Activated CD4-positive, alpha-beta T cell treated with anti-CD3 and anti-CD28 coated beads, Interleukin-2, Interleukin-6, amounts not matched to agents 100 ng/mL and 50 ng/mL, durations not matched to agents 16 hours and 8 hours (primary cell): ENCODE measurements at places on chromosomes 16 and 17.
A peak's percentile ranks its signal among the peaks of the same experiment; 100 is the strongest.

DNA sequence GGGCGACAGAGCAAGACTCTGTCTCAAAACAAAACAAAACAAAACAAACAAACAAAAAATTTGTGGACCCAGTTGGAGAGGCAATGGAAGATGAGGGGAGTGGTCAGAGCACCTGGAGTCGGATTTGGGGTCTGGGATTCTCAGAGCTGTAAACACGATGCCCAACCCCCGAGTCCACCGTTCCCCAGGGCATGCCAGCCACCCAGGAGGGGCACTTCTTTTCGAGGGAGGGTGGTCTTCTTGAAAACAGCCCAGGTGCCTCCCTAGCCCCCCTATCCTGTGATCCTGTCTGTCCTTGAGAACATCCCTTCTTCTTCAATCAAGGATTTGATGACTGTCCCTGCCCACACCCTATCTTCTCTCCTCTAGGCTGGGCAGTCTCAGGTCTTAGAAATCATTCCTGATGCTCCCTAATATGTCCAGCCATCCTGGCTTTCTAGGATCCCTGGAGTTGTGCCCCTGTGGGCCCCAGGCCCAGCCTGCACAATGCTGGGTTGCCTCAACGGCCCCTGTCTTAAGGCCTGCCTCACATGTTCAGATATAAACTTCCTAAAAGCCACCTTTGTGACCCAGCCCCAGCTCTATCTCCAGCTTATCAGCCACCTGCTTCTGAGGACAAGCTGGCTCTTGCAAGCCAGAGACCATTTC lies 3.1 kb upstream of the SLC13A2 start:
- DNase-seq: no peak

DNA sequence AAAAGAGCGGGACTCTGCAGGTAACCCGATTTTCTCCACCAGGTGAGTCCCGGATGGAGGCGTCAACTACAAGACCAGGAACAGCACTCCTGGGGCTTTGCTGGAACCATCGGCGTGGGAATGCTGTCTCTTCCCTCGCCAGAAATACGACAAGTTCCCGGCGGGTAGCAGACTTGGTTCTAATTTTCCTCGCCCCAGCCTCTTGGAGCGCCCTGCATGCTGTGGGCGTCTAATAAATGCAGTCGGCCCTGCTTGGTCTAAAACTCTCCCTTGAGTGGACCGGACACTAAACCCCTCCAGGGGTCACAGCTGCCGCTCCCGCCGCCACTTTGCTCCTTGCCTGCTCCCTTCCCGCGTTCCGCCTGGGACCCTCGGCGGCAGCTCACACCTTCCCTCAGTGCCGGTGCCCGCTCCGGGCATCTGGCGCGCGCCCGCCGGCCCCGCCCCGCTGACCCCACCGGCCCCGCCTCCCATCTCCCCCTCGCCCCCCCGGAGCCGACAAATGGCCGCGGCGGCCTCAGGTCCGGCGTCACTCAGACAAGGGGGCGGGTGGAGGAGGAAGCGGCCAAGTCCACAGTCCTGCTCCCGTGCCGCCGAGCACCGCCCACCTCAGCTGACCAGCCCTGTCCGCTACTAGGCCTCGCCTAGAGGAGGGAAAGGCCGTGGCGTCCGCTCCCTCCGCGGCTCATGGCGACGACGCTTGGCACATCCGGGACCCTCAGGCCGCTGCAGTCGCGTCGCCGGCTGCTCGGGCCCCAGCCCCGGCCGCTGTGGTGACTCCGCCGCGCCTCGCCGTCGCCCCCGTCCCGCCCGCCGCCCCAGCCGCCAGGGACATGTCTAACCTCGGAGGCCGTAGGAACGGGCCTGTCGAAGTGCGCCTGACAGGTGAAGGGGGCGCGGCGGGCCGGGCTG lies 65.8 kb downstream of the KPNA2 start:
- peak; percentile 44 for DNase-seq

DNA sequence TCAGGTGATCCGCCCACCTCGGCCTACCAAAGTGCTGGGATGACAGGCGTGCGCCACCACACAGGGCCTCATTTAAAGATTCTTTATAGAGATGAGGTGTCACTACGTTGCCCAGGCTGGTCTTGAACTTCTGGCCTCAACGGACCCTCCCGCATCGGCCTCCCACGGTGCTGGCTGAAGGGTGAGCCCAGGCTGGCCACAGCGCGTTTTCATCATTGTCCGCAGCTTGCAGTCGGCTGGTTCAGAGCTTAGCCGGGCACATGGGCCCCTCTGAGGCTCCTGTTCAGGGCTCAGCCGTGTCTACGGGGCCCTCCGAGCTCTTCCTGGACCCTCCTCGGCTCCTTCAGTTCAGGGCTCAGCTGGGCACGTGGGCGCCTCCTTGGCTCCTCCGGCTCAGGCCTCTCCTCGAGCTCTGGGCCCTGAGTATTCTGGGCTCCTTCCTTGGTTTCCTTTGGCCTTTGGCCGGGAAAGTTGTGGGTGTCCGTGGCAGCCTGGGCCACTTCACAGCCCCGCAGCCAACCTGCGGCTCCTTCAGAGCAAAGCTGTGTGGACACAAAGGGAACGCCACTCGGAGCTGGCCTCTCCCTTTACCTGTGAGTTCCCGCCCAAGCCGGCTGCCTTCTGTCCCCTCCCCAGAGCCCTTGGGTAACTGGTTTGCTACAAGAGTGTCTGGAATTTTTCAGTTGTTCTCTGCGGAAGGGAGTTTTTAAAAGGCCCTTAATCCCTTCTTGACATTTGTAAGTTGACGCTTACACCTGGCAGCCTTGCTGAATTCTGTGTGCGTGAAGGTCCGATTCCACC lies 1.2 kb upstream of the MSLN start:
- DNase-seq: no peak

GRCh38 chr16:67216612-67217490 lies 10.1 kb upstream of the TMEM208 start:
- no peak for DNase-seq

- DNase-seq: no peak
Measured at GRCh38 chr16:12681653-12682052, 122.0 kb downstream of the CPPED1 start.

- no peak for DNase-seq
Measured at GRCh38 chr17:56917559-56918296, 3.9 kb upstream of the TRIM25 start.

- peak; percentile 14 for DNase-seq
Measured at GRCh38 chr16:78743556-78743955, 644.1 kb downstream of the WWOX start.

- no peak for DNase-seq
Measured at GRCh38 chr17:9095390-9095789, 74.1 kb downstream of the NTN1 start.

DNA sequence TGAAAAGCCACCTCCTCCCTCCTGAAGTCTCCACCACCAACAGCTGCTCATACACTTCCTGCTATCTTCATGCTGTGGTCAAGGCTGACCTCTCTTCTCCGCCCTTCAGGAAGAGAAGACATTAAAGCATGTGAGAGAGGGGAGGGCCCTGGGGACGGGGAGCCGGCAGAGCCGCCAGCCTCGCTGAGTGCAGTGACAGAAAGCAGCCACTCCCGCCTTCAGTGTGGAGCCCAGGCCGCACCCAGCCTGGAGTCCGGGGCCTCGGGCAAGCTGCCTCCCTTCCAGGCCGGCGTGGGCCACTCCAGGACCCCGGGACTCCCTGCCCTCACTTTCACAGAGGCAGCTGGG lies 94.7 kb upstream of the TNRC6C start:
- no peak for DNase-seq

DNA sequence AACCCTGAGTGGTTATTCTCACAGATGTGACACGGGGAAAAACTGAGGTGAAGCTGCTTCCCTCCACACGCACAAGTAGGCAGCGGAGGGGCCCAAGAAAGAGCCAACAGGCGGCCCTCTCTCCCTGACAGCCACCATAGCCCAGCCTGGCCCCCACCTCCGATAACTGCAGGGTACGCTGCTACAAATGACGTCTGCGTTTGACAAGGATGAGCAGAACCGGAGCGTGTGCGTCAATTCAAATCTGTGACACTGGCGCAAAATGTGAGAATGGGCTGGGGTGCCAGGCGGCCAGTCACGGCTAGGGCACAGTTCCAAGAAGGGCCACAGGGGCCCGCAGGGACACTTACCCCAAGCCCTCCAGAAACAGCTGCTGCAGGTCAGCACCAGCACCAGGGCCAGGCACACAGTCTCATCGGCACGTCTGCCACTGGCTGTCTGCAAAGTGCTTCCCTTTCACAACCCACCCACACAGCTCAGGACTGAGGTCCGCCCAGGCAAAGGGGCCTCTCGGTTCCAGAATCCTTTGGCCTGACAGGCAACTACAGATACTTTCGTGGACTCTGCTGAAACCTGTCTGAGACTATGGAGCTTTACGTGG lies 14.4 kb downstream of the AXIN1 start:
- no peak for DNase-seq

GRCh38 chr16:15434425-15435215 lies at the start of gene BMERB1:
BMERB1 (plus strand) TSS chr16:15434588; CDS start chr16:15434654, 66 bp downstream.
- peak; percentile 82 for DNase-seq

DNA sequence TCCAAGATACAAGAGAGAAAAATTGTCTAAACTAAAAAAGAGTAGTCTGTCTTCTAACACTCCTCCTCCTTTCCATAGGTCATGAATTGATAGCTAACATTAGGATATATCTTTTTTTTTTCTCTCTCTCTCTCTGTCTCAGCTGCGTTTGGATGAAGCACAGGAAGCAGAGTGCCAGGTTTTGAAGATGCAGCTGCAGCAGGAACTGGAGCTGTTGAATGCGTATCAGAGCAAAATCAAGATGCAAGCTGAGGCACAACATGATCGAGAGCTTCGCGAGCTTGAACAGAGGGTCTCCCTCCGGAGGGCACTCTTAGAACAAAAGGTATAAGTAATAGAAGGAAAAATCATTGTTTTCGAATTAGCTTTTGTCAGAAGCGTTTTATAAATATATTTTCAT lies 32.9 kb downstream of the ABHD15 start:
- no peak for DNase-seq

- DNase-seq: no peak
Measured at GRCh38 chr16:6947291-6947690, 385.4 kb upstream of the RBFOX1 start.

- no peak for DNase-seq
Measured at GRCh38 chr16:60905811-60906210, 1130.4 kb downstream of the CDH8 start.

GRCh38 chr17:73091770-73092522 lies 542 bp downstream of the SLC39A11 start:
- no peak for DNase-seq

DNA sequence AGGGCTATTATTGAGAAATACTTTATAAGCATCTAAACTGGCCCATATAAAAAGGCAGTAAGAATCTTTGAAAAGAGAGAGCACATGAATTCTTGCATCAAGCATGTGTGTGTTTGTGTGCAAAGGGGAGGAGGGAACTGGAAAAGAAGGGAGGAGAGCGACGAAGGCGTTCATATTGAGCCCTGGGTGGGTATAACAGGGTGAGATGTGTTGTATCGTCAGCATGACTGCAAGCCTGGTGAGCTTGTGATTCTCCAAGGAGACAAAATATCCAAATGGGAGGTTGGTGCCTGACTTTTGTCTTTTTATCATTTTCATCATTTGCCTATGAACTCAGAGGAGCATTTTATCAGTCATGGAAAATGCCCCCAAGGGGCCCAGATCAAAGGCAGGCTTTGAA lies 70.8 kb upstream of the PMFBP1 start:
- DNase-seq: no peak

DNA sequence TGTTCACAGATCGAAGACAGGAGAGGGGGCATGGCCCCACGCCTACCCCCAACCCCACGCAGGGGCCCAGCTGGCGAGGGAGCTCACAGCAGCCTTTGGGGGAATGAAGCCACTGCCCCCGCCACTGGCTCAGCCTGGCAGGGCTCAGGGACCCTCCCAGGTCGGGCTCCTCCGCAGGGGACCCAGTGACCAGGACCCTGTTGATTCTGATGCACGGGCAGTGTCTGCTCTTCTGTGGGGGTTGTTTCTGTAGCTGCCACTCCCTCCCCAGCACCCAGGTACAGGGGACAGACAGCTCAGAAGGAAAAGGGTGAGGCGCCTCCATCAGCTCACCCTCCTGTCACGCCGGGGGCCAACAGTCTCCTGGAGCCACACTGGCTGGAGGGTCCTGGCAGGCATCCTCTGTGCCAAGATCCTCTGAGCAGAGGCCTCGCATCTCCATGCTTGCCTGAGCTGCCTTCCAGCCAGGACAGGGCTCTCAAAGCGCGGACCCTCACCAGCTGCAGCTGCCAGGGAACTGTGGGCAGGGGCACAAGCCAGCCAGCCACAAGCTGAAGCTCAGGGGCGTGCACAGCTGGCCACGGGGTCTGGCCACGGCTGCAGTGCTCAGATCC lies 49.1 kb downstream of the ZNF778 start:
- DNase-seq: no peak

DNA sequence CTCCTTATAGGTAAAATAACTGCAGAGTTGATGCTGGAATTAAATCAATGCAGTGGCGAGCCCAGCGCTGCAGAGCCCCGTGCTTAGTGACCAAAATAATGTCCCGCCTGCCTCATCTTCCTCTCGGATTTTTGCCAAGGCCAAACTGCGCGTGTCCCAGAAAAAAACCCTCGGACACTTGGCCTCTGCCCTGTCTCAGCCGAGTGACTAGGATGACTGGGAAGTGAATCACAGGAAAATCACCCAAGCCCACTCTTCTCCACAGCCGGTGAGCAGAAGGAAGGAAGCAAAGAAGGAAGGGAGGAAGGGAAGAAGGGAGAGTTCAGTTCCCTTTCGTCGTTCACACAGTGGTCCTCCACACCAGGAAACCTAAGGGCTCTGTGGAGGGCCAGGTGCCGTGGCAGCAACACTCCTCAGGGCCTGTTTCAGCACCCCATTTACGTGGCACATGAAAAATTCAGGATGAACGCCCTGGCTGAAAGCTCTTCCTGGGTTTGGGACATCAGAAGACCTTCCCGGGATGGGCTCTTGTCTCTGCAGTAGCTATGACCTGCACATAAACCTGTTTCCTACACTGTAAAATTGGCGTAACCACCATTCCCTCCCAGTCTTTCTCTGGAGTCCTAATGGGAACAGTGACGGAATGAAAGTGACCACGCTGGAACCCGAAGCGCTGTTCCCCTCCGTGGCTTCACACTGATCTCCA lies 25.4 kb upstream of the HOXB13 start:
- no peak for DNase-seq

GRCh38 chr16:78515421-78515820 lies 416.0 kb downstream of the WWOX start:
- DNase-seq: no peak

DNA sequence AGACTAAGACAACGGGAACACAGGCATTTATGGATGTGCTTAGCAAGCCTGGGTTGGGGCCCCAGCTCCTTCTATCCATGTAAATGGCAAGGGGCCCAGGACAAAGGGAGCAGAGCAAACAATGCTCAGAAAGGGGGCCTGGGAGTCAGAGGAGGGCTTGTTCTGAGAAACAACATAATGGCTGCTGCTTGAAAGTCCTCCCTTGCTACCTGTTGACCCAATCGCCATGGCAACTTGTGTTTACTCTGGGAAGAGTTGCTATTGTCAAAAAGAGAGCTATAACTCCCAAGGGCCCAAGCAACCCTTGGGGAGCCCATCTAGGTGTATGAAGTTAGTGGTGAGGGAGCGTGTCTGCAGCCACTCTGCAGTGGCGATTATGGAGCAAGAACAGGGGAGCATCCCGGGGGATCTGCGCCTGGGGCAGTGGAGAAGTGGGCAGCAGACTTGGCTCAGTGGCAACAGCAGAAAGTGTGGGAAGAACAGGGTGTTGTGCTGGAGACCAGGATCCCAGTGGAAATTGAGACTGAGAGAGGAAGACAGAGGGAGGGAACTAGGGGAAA lies 118.7 kb upstream of the NLRP1 start:
- no peak for DNase-seq

- no peak for DNase-seq
Measured at GRCh38 chr17:29151567-29151966, 28.6 kb downstream of the MYO18A start.
